ENCODE measurements at places on chromosomes 4 and X.

GRCh38 chr4:106775636-106776035 lies 260.5 kb downstream of the DKK2 start:
- H3K4me1 ChIP-seq = no peaks in the 10 kb centered on the region
- H3K36me3 ChIP-seq = no peaks in the 10 kb centered on the region
- no peak for DNase-seq
- no peaks in the 10 kb centered on the region for H3K27me3 ChIP-seq

GRCh38 chrX:46576458-46576857 lies 2.9 kb downstream of the CHST7 start:
- H3K36me3 ChIP-seq = no peaks in the 10 kb centered on the region
- DNase-seq = no peak
- peaks cover 9% of the 10 kb centered on the region for H3K4me1 ChIP-seq
- no peaks in the 10 kb centered on the region for H3K27me3 ChIP-seq
- no peak overlapping the region for H3K4me3 ChIP-seq
- no peak overlapping the region for H3K27ac ChIP-seq

DNA sequence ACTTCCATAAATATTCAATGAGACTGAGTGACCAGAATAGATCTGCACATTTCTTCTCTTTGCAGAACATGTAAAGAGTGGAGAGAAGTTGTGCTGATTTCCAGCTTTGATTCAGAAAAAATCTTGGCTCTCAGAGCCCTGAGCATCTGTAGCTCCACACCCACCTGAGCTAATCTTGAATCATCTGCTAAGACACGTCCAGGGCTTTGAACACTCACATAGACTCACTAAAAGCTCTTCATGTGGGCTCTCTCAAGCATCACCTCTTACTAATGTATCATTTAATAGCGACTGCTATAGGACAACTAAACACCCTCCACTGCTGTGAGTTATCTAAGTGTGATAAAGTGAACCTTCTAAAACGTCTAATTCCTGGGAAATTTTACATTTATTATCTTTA lies 147.7 kb upstream of the GRIA3 start:
- H3K27ac ChIP-seq = no peak overlapping the region
- no peak for DNase-seq
- H3K4me3 ChIP-seq = no peak overlapping the region

DNA sequence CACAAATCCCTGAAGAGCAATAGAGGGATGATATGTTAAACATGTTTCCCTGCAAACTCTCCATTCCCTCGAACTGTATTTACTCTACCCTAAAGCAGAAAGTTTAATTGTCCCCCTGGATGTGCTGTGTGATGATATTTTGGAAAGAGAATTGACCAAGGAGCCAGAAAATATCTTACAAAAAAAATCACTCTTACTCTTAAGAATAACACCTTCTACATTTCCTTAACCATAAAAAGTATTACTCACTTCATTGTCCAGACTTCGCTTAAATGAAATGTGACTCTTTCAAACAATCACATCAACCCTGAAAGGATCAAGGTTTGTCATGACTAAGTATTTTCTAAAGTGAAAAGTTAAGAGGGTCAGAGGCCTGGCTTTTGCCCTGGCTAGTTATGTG lies 49.0 kb upstream of the EGFL6 start:
- no peak overlapping the region for H3K27ac ChIP-seq
- no peaks in the 10 kb centered on the region for H3K4me1 ChIP-seq
- H3K4me3 ChIP-seq = no peak overlapping the region
- H3K27me3 ChIP-seq = no peaks in the 10 kb centered on the region

DNA sequence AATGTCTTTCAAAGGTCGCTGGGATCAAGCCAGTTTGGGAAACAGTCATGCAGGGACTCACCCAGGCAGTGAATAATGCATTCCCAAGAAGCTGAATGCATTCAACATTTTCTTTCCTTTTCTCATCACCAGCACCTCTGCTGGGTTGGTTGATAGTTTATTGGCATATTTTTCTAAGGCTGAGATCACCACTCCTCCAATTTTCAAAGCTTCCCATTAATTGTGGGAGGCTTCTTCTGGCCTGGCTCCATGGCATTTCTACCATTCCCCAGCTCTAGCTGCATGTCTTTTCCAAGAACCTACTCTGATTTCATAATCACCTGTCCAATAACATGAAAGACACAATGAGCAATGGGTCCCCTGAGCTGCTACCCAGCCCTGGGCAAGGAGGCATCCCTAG lies 35.8 kb downstream of the CHRDL1 start:
- no peak overlapping the region for H3K27ac ChIP-seq
- H3K27me3 ChIP-seq = no peaks in the 10 kb centered on the region
- no peaks in the 10 kb centered on the region for H3K36me3 ChIP-seq
- no peaks in the 10 kb centered on the region for H3K4me1 ChIP-seq

DNA sequence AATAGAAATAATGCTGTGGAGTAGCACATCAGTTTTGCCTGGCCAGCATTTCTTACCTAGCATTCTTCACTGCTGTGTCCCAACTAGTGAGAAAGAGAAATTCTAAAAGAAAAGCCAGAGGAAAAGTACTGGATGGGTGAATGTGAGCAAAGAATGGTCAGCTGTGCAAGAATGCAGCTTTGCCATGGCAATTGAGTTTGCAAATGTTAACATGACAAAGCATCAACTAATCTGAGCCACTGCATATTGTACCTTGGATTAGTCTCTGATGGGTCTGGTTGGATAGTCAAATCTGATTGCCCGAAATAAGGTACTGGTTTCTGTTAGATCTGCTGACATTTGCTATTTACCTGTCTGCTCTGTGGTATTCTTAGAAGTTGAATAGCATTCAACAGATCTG lies 38.7 kb downstream of the ADD1 start:
- H3K27me3 ChIP-seq = no peaks in the 10 kb centered on the region
- no peak overlapping the region for H3K4me3 ChIP-seq
- no peak for DNase-seq
- no peak overlapping the region for H3K27ac ChIP-seq
- no peaks in the 10 kb centered on the region for H3K4me1 ChIP-seq

GRCh38 chr4:6562931-6563901 lies 11.8 kb upstream of the MAN2B2 start:
- peaks cover 2% of the 10 kb centered on the region for H3K4me1 ChIP-seq
- no peak overlapping the region for H3K4me3 ChIP-seq
- peaks cover 29% of the 10 kb centered on the region for H3K27me3 ChIP-seq
- DNase-seq = no peak

GRCh38 chr4:182206266-182206665 lies 36.9 kb upstream of the TENM3 start:
- H3K27me3 ChIP-seq = peaks cover 34% of the 10 kb centered on the region
- no peak overlapping the region for H3K4me3 ChIP-seq
- no peak for DNase-seq
- no peaks in the 10 kb centered on the region for H3K36me3 ChIP-seq

- H3K36me3 ChIP-seq = no peaks in the 10 kb centered on the region
- H3K4me1 ChIP-seq = no peaks in the 10 kb centered on the region
- no peak overlapping the region for H3K27ac ChIP-seq
- no peaks in the 10 kb centered on the region for H3K27me3 ChIP-seq
- H3K4me3 ChIP-seq = no peak overlapping the region
Measured at GRCh38 chr4:572594-572993, 3.5 kb downstream of the TMEM271 start.

- H3K4me3 ChIP-seq = no peak overlapping the region
- no peaks in the 10 kb centered on the region for H3K4me1 ChIP-seq
- H3K36me3 ChIP-seq = peaks cover 4% of the 10 kb centered on the region
- DNase-seq = peak; percentile 8
Measured at GRCh38 chrX:15686818-15687685, 22.4 kb upstream of the CLTRN start.

GRCh38 chr4:38979511-38980230 lies 52.5 kb downstream of the TMEM156 start:
- DNase-seq = no peak
- no peak overlapping the region for H3K4me3 ChIP-seq
- H3K36me3 ChIP-seq = no peaks in the 10 kb centered on the region
- no peaks in the 10 kb centered on the region for H3K4me1 ChIP-seq
- no peaks in the 10 kb centered on the region for H3K27me3 ChIP-seq
- H3K27ac ChIP-seq = no peak overlapping the region

DNA sequence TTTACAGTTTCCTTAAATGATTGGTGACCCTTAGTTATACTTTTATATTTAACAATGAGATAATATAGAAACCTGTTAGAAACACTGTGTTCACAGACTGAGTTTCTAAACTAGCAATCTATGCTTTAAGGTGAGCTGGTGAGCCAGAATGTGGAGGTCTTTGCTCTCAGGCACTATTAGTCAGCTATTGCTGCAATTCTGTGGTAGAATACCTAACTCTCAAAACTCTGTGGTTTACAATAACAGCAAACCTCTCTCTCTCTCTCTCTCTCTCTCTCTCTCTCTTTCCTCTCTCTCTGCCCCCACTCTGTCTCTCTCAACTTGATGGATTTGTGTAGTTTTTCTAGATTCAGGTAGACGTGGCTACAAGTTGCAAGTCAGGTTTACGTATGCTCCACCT lies 17.6 kb upstream of the LCORL start:
- no peaks in the 10 kb centered on the region for H3K4me1 ChIP-seq
- no peaks in the 10 kb centered on the region for H3K36me3 ChIP-seq
- H3K4me3 ChIP-seq = no peak overlapping the region
- H3K27me3 ChIP-seq = no peaks in the 10 kb centered on the region

DNA sequence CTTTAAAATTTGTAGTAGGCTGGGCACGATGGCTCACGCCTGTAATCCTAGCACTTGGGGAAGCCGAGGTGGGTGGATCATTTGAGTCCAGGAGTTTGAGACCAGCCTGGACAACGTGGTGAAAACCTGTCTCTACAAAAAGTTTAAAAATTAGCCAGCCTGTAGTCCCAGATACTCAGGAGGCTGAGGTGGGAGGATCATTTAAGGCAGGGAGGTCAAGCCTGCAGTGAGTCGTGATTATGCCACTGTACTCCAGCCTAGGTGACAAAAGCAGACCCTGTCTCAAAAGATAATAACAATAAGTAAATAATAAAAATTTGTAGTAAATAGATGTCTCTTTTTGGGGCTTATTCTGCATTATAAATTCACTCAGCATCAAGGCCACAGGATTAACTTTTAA lies 118.5 kb downstream of the IRF2 start:
- H3K27me3 ChIP-seq = no peaks in the 10 kb centered on the region
- H3K4me3 ChIP-seq = no peak overlapping the region
- peaks cover 7% of the 10 kb centered on the region for H3K4me1 ChIP-seq
- DNase-seq = no peak

- no peaks in the 10 kb centered on the region for H3K27me3 ChIP-seq
- H3K27ac ChIP-seq = no peak overlapping the region
- DNase-seq = peak; percentile 61
- peaks cover 15% of the 10 kb centered on the region for H3K4me1 ChIP-seq
- peak overlapping the region; percentile 32 for H3K4me3 ChIP-seq
Measured at GRCh38 chr4:26459054-26459755, 31.1 kb downstream of the CCKAR start.

DNA sequence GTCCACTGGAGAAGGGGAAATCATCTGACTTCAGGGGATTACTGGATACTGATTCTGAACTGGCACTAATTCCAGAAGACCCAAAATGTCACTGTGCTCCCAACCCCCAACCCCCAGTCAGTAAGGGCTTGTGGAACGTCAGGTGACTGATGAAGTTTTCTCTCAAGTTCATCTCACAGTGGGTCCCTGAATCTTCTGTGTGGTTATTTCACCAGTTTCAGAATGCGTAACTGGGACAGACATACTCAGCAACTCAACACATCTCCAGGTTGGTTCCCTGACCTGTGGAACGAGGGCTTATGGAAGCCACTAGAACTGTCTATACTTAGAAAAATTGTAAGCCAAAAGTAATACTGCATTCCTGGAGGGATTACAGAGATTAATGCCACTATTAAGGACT lies 45.3 kb downstream of the DDX60L start:
- no peak for DNase-seq
- H3K27ac ChIP-seq = no peak overlapping the region
- no peak overlapping the region for H3K4me3 ChIP-seq

DNA sequence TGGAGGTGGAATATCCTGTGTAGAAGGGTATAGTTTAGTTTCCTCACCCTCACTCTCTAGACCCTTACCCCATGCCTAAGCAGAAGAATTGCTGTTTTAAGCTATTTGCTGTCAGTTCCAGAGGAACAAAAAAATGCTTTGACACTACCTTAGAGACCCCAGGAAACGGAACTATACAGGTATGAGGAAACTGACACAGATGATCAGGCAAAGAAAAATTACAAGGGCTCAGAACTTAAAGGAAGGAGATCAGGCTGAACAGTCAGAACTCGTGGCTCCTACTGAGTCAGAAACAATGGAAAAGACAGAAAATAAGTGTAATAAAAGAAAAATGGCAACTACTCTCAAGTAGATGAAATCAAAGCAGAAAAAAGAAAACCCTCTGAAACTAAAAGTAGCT lies 65.6 kb downstream of the BANK1 start:
- H3K4me1 ChIP-seq = no peaks in the 10 kb centered on the region
- H3K27me3 ChIP-seq = no peaks in the 10 kb centered on the region
- no peaks in the 10 kb centered on the region for H3K36me3 ChIP-seq
- no peak for DNase-seq
- no peak overlapping the region for H3K27ac ChIP-seq

DNA sequence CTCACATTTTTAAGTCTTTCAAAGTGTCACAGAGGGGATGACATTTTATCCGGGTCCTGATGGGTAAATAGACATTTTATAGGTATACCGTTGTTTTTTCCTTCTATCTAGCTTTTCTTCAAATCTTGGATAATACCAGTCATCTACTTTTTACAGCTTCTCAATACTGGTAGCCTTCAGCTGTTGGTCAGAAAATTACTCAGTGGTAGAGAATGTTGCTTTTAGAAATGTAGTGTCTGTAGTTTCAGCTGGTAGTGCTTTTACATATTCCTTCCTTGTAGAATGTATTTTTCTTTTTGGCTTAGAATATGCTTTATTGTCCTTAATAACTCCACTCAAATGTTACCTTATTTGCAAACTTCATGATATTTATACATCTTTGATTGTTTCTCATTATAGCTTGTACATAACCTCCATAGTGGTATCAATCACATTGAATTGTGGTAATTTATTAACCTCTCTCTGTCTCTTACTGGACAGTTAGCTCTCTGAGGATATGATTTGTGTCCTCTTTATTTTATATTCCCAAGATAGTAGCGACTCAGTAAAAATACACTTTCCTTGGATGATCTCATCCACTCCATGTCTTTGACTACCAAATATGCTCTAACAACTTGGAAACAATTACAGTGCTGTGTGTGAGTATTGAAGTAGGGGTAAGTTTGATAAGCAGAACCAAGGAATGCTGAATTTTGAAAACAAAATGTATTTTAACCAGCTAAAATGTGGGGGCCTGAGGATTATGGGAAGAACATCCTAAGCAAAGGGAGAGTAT lies 53.8 kb downstream of the RAP1GDS1 start:
- no peak overlapping the region for H3K4me3 ChIP-seq
- H3K4me1 ChIP-seq = no peaks in the 10 kb centered on the region
- no peaks in the 10 kb centered on the region for H3K36me3 ChIP-seq
- no peaks in the 10 kb centered on the region for H3K27me3 ChIP-seq

DNA sequence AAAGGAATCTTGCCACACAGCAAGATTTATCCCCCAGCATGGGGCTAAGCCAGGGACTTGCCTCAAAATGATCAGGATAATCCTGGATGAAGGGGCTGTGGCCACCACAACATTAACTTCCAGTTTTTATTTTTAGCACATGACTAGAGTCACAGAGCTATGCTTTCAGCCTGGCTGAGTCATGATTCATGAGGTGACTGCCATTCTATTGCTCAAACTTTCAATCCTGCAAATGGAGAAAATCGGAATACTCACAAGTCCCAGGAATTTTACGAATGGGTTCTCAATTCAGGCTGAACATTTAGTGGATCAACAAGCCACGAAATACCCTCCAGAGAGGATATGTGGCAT lies 70.7 kb upstream of the HPGD start:
- peaks cover 5% of the 10 kb centered on the region for H3K4me1 ChIP-seq
- H3K4me3 ChIP-seq = no peak overlapping the region
- no peaks in the 10 kb centered on the region for H3K27me3 ChIP-seq
- H3K27ac ChIP-seq = no peak overlapping the region
- H3K36me3 ChIP-seq = no peaks in the 10 kb centered on the region
- DNase-seq = no peak

All from HCT116 (cell line).